IPS-NIHi11 (cell line): ENCODE measurements at places on chromosomes 7 and 10.

DNA sequence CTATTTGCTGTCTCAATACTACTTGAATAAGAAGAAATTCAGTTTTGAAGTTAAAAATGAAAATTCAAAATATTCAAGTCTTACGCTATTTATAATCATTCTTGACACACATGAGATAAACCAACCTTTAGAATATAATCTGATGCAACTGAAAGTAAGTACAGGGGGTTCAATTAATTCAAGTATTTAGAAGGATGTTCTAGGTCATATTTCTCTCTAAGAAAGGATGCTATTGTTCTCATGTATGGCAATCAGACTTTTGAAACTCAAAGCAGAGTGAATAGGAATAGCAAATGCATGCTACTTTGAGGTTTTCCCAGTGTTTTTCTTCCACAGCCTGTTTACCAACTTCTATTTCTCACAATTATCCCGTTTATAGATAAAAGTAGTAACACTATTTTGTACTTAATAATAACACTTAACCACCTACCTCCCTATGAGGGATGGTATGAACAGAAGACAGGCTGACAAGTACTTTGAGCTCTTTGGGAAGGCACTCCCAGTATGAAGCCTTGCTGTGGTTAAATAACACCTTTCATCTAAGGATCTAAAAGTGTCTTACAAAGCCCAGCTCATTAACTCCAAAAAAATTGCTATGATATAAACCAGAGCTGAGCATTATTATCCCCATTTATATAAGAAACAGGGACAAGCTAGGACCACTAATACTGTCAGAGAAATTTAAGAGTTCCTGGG lies 18.0 kb upstream of the SPOCK2 start:
- DNase-seq, result no peak

GRCh38 chr7:151482883-151483710 lies 36.6 kb downstream of the RHEB start:
- DNase-seq, result no peak

DNA sequence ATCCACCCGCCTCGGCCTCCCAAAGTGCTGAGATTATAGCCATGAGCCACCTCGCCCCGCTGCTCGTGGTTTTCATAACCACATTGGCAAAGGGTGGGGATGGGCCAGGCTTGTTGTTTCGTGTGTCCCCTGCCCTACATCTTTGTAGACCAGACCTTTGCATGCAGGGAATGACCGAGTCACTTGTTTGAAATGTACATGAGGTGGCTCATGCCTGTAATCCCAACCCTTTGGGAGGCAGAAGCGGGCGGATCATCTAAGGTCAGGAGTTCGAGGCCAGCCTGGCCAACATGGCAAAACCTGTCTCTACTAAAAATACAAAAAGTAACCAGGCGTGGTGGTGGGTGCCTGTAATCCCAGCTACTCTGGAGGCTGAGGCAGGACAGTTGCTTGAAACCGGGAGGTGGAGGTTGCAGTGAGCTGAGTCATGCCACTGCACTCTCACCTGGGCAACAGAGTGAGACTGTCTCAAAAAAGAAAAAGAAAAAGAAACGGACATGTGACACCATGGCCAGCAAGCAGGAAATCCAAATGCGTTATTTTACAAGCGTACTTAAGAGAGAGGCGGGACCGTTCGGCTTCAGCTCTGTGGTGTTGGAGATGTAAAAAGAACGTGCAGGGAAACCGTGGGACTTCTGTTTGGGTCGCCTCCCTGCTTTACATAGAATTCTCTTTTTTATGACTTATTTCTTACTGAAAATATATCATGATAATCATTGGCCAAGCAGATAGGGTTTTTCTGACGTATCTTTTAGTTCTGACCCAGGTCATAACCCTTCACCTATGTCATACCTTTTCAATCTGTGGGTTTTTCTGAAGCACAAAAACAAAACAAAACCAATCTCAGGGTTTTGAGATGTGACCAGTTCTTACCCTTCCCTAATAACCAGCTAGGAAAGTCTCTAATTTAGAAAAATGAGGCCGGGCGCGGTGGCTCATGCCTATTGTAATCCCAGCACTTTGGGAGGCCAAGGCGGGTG lies 45.1 kb downstream of the WIPI2 start:
- no peak for DNase-seq

- no peak for DNase-seq
Observed at GRCh38 chr7:32264702-32265284, 194.6 kb upstream of the PDE1C start.

DNA sequence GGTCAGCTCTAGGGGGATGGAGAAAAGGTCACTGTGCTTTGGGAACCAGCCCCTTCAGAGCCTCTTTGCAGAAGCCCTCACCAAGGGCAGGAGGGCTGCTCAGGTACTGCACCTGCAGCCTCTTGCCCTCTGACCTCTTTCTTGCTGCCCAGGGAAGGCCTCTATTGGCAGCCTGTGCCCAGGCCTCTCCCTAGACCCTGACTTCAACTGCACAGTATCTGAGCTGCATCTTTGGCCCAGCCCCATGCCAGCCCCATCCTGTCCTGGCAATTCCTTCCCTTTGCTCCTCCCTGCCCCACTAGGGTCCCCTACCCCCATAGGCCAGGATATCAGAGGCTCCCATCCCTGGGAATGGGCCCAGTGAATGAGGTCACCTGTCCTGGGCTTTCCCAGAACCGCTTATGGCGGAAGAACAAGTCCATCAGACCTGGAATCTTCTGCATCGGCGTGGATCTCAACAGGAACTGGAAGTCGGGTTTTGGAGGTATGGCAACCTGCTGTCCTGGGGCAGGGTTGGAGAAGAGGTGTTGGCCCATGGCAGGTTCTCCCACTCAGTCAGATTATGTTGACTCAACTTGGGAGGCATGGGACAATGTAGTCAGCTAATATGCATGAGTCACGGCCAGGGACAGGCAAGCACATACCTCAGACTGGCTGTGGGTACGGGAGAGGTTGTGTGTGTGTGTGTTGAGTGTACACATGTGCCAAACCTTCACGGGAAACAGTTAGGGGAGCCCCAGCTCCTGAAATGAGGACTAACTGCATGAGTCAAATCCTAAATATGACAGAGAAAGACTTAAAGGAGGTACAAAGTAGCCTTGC lies 17.1 kb upstream of the CPA1 start:
- no peak for DNase-seq

GRCh38 chr10:126101736-126102135 lies 205.4 kb downstream of the FANK1 start:
- DNase-seq, result no peak

- DNase-seq, result no peak
Observed at GRCh38 chr7:151202836-151203235, 7.5 kb downstream of the H2BK1 start.

GRCh38 chr7:90433221-90433620 lies 30.0 kb downstream of the CLDN12 start:
- no peak for DNase-seq

- no peak for DNase-seq
Observed at GRCh38 chr7:15921576-15921975, 235.1 kb upstream of the MEOX2 start.

GRCh38 chr10:16583382-16583781 lies 61.7 kb upstream of the C1QL3 start:
- no peak for DNase-seq

- DNase-seq, result peak; percentile 54
Observed at GRCh38 chr10:26593896-26594295, 103.6 kb upstream of the PDSS1 start.

DNA sequence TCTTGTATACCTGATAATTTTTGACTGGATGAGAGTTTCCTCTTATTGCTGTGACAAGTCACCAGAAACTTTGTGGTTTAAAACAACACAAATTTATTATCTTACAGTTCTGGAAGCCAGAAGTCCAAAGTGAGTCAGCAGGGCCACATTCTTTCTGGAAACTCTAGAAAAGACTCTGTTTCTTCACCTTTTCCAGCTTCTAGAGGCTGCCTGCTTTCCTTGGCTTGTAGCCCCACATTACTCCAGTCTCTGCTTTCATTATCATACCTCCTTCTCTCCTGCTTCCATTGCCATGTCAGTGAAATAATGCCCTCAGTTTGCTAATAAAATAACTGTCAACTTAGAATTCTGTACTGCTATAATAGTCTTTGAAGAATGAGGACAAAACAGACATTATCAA lies 65.3 kb downstream of the VCL start:
- no peak for DNase-seq

- no peak for DNase-seq
Observed at GRCh38 chr10:28250782-28251181, 52.1 kb downstream of the MPP7 start.

DNA sequence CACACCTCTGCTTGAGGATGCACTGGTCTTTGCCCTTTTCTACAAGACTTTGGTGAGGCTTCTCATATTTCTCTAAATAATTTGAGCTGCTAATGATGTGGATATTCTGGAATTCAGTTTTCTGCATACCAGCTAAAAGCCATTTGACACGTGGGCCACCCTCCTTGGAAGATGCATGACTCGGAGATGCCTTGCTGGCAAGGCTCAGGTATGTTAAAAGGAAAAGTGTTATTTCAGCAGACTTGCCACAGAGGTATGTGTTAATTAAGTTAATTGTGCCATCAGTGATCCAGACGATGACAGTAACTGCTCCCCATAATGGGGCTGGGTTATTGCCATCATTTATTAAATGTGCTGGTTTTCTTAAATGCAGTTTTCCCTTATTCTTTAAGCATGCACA lies 8.8 kb upstream of the GFRA1 start:
- no peak for DNase-seq

DNA sequence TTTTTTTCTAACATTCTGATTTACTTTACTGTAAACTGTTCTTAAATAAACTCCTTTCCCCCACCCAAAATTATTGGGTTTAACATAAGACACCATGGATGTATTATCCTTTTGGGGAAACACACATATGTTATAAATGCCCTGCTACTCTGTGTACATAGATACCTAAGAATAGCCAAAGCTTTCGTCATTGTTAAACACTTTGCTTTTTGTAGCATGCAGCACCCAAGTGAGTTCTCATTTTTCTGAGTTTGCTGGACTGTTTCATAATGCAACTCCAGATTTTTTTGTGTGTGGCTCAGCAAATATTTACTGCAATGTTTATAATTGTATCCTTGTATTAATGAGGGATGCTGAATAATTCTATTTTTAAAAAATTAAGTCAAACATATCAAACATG lies 86.9 kb downstream of the VTI1A start:
- no peak for DNase-seq

GRCh38 chr10:30639946-30640786 lies 10.6 kb upstream of the LYZL2 start:
- DNase-seq, result peak; percentile 56

DNA sequence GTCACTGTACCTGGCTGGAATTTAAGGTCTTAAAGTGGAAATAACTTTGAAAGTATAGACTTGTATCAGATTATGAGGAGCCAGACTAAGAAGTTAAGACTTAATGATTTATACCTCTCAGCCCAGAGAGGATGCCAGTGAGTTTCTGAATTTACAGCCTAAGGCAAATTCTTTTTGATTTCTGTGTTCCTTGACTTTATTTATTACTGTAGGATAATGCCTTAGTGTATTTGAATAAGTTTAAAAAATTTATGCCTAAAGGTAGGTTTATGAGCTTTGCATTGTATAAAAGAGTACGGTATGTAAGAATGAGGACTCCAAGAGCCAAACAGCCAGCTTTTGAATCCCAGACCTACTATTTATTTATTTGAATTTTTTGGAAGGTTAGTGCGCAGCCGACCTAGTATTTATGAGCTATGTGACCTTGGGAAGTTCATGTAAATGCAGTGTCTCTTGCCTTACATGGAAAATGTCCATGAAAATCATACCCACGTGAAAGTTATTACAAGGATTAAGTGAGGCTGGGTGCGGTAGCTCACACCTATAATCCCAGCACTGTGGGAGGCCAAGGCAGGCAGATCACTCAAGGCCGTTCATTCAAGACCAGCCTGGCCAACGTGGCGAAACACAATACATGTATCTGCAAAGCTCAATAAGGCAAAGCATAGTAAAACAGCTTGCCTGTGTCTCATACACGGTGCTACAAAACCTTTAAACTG lies 174.6 kb downstream of the AUTS2 start:
- no peak for DNase-seq

DNA sequence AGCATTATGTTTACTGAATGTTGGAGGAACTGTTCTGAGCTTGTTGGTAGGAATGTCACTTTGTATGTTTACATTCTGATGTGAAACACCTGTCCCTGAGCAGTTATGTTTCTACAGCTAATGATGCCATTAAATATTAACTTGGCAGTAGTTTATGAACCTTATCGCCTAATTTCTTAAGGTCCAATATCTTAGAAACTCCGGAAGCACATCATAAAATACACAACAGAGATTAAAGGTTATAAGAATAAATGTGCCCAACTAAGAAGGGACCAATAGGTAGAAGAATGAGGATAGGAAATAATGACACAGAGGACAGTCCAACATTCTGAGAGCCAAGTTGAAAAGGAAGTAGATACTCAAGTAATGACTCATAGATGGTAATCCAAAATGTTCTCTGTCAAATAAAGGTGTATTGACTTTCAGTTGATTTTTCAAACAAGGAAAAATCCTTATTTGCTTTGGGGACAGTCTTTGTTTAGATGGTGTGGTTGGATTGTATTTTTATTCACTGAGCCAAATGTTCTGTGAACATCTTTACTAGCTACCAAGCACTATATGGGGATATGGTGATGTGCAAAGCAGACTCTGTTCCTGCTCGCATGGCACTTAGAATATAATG lies 31.9 kb downstream of the LCOR start:
- DNase-seq, result peak; percentile 20

- DNase-seq, result no peak
Observed at GRCh38 chr7:16021851-16022250, 335.4 kb upstream of the MEOX2 start.

GRCh38 chr10:13502380-13502779 lies 26.4 kb downstream of the BEND7 start:
- DNase-seq, result no peak

- peak; percentile 96 for DNase-seq
Observed at GRCh38 chr7:44534501-44534900, 6.6 kb downstream of the NPC1L1 start.

DNA sequence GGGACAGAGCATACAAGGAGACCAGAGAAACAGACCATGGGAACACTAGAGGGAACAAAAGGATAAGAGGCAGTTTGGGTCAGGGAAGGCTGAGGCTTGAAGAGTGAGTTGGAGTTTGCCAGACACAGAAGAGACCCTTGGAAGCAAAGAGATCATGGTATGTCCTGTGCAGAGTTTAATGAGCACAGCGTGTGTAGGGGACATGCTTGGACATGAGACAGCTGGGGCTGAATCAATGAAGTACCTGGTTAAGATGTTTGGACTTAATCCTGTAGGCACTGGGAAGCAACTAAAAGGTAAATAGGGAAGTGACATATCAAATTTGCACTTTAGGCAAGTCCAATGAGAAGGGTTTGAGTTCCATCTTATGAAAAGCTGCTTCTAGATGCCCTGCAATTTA lies 79.6 kb downstream of the KIAA1217 start:
- no peak for DNase-seq

DNA sequence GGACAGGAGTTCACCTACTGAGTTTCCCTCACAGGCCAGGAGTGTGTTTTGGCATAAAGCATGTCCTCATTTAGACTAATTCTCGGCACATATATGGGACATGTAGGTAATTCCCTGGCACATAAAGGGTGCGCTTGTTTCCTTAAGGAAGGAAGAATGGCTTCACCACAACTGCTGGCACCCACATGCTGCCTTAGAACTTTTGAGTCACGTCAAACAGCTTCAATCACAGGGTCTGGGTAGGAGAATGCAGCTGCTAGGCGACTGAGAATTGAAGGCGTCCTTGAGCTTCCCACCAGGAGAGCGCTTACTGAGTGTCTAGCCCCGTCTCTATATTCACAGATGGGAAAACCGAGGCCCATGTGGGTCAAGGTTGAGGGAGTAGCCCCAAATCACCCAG lies 146.1 kb downstream of the CHN2 start:
- DNase-seq, result no peak
